IPS DF 19.7 (cell line): ENCODE measurements at places on chromosomes 7 and 10.

GRCh38 chr7:129008645-129009414, 46.1 kb downstream of the TNPO3 start:
- DNase-seq = no peak

DNA sequence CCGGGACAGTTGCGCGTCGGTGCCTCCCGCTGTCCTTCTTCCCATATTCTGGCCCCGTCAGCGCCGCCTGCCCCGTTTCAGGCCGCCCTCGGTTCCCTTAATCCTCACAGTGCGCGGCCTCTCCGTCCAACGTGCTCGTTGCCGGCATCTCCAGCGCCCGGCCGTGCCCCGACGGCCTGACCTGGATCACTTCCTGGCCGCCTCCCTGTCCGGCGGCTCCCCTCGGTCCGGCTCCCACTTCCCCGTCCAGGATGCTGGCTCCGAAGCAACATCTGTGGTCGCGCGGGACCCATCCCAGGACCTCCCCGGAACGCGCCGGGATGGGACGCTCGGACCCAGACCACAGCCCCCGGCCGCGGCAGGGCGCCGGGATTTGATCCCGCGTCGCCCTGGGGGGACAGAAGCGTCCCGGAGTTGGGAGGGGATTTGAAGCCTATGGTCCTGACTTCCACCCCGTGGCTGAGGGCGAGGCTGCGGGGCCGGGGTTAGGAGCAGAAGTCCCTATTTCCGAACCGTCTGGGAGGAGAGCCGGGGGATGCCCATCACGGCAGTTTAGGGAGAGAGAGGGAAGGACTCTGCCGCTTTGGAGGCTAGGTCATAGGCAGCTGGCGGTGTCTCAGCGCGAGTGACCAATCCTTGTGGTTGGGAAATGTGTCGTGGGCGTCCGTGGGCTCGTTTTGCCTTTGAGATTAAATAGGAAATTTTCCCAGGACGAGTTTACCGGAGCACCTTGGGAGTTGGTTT, 53.8 kb downstream of the KCTD7 start:
- DNase-seq = no peak

- DNase-seq = no peak
Measured at GRCh38 chr10:36802490-36803153, 322.8 kb upstream of the ANKRD30A start.

DNA sequence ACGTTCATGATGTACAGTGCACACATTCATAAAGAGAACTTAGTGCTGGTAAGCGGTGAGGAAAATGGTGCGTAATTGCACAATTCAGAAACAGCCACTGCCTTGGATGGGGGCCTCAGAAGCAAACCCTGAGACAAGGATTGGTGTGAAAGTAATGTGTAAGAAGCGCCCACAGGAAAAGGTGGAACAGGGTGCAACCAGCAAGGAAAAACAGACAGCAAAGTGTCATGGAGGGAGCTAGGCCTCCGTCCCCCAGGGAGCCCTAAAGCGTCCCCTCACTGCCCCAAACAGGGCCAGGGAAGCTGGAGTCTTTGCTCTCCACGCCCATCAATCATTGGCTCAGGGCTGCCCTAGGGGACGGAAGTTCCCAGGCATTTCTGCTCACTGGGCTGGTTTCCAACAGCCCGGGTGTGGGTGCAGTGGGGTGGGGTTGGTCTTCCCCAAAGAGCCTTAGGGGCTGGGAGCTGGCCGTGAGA, 9.6 kb upstream of the C10orf105 start:
- DNase-seq = no peak

GRCh38 chr10:45410807-45411606, 37.0 kb downstream of the ALOX5 start:
- no peak for DNase-seq

DNA sequence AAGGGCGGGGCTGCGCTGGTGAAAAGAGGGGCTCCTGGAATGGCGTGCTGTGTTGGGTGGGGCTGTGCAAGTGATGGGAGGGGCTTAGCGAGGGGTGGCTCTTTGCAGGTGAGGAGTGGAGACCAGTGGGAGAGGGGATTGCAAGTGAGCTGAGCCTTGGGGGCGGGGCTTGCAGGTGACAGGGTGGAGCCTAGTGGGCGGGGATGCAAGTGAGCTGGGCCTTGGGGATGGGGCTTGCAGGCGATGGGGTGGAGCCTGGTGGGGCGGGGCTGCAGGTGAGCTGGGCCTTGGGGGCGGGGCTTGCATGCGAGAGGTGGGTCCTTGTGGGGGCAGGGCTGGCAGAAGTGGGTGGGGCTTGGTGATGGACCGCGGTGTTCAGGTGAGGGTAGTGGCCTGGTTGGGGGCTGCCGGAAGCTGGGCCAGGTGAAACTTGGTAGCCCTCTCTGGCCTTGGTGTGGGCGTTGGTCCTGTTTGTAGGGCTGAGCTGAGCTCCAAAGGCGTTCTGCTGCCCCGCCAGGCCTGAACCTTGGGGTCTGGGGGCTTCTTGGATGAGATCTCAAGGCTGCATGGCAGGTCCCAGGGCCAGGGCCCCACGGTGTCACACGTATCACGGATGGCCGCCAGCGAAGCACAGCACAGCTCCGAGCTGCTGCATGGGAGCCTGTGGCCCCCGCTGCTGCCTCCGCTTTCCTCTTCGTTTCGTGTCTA, 743 bp upstream of the PITRM1 start:
- DNase-seq = peak; percentile 81

DNA sequence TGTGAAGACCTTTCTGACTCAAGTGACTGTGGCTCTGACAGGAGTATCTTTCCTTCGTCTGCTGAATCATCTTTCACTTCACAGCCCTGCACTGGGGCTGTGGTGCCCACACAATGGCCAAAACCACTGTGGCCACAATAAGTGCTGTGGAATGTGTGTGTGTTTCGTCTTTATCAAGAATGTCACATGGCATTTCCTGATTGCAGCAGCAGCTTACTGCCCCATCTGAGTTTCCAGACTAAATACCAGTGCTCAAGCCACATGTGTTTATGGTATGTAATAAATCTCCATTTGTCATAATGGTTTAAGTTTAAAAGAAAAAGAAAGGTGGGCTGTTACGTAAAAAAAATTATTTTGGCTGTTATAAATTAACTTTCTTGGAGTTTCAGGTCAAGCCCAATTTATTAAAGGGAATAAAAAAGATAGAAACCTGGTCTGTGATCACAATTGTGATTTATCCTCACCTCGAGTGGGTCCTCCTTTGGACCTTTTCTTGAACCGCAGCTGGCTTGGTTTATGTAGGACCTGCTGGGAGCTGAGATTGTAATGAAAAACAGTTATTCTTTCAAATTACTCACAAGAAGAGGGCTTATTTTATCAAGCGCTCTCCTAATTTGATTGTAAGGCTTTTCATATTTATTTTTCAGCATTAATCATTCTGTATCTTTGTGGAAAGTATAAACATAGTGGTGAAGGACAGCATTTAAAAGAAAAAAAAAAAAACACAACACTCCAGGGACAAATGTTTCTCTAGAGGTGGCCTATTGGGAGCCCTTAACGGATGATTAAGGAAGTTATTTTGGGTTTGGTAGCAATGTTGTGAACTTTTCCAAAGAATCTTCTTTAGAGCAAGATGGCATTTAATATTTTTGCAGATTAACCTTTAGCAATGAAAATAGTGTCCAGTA, 116.2 kb downstream of the LRMDA start:
- no peak for DNase-seq

- no peak for DNase-seq
Measured at GRCh38 chr7:128863433-128863989, 855 bp downstream of the ATP6V1F start.

DNA sequence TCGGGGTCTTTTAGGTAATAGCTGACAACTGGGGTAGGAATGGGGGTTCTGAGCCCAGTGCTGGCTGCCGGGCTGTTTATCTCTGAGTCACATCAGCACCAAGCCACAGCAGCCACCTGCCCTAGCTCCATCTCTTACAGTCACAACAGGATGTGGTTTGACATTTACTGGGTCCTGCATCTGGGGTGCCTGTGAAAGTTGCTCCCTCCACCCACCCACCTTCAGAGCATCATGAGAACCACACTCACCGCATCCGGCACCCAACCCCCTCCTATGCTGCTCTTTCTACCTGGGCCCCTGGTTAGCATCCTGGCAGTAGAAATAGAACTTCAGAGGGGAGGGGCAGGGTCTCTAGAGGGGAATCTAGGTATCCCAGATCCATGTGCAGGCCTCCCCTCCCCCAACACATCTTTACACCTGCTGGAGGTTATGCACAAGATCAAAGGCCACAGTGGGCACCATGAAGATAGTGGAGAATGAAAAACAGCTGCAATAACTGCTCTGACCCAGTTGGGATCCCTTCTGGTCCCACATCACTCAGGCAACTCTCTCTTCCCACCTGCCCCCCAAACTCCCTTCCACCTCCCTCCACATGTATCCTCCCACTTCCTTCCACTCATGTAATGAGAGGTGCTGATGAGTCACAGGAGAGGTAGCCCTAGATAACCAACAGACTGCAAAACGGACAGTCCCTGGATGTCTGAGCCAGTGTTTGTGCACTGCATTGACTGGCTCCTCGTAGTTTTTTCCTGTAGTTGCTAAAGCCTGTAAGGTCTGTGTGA, 38.2 kb downstream of the PRSS2 start:
- DNase-seq = no peak

- DNase-seq = no peak
Measured at GRCh38 chr7:37061849-37062559, 337.7 kb upstream of the AOAH start.

DNA sequence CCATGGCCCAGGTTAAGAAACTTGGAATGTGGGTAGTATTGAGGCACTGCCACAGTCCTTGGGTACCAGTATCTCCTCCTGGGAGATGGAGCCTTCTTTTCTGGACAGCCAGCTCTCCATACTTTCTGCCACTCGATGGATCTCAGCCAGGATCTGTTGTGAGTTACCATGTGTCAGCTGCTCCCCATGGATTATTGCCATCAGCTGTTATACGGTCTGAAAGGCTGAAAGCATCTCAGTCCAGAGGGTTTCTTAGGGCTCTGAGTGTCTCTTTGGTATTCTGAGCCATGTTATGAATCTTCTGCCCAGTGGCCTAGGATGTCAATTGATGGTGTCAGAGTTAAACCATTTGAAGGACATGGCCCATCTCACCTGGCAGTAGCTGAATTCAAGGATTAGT, 197.5 kb downstream of the C7orf25 start:
- no peak for DNase-seq

- DNase-seq = no peak
Measured at GRCh38 chr7:25659841-25660240, 431.6 kb upstream of the NPVF start.
